ENCODE measurements at places on chromosomes 16 and 17.

- no peak for DNase-seq
Measured at GRCh38 chr16:22628994-22629393, 118.3 kb downstream of the NPIPB5 start.

DNA sequence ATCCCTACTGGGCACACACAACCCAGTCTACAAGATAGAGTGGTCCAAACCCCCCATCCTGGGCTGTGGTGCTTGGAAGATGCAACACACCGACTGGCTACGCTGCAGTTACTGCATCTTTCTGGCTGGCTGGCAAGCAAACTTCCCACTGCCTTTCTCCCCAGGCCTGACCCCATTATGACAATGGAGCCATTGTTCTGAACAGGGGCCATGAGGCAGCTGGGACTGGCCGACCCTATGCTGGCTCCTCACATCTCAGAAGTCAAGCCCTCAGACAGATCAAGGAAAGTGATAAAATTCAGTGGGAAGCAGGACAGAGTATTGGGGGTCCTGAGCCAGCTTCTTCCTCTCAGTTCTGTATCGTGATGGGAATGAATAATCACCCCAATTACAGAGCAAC lies 364.1 kb upstream of the ASIC2 start:
- no peak for DNase-seq

DNA sequence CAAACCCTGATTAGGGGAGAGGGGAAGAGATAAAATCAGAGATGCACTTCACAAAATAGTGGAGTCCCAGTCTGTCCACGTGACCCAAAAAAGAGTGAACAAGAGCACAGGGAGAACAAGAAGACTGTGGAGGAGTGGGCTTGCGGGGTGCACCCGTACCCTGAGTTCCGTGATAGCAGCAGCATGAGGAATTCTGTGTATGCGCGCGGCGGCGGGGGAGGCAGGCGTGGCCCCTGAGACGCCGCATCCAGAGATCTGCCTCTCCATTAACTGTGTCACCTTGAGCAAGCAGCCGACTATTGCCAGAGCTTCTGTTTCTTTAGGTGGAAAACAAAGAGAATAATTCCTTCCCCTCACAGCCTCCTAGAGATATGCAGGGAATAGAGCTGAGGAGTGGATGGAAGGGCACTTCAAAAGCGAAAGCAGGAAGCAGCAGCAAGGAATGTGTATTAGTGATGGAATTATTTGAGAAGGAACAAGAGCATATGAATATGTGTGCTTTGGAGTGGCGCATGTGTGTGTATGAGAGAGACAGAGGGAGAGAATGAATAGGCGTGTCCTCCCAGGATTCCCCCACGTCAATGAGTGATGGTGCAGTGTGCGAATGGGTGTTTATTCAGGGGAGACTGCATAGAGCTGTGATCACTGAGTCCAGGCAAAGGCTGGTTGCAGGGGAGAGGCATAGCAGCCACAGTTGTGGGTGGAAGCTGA lies 10.4 kb upstream of the SOX9 start:
- no peak for DNase-seq

DNA sequence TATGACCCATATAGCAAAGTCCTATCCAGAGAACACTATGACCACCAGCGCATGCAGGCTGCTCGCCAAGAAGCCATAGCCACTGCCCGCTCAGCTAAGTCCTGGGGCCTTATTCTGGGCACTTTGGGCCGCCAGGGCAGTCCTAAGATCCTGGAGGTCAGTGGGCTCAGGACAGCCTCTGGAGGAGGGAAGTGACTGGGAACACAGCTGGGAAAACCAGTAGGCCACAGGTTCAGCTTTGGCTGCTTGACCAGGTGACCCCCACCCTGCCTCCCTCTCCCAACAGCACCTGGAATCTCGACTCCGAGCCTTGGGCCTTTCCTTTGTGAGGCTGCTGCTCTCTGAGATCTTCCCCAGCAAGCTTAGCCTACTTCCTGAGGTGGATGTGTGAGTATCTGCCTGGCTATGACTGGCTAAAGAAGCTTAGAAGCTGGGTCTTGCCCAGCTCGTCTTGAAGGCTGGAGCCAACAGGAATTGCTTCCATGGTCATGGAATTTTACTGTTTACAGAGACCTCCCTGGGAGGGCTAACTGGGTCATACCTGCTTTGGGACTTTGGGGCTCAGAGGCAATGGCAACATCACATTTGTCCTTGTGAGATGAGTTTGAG lies 1.5 kb upstream of the OVCA2 start:
- no peak for DNase-seq

DNA sequence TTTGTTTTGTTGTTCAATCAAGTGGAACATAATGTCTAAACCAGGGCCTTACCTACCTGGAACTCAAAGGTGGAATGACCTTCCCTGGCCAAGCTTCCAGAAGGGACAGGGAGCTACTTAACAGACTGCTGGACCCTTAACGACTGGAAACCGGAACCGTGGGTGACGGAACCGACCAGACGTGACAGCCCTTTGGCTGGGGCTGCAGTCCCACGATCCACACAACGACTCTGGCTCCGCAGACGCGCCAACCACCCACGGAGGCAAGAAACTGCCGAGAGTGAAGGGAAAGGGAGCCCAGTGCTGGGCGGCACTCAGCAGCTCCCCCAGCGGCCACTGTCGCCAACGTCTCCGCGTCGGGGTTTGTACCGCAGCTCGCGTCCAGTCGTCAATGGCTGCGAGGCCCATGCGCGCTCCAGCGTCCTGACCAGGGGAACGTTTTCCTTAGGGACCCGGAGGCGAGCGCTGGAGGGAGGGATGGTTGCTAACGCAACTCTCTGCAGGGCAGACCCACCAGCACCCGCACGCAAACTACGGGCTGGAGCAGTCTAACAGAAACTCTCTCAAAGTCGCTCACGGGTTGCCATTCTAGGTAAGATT lies 5.5 kb upstream of the KIF22 start:
- no peak for DNase-seq

- peak; percentile 62 for DNase-seq
Measured at GRCh38 chr17:81253358-81254131, 14.4 kb downstream of the NDUFAF8 start.

- DNase-seq: no peak
Measured at GRCh38 chr17:57235124-57235523, 21.2 kb upstream of the MSI2 start.

DNA sequence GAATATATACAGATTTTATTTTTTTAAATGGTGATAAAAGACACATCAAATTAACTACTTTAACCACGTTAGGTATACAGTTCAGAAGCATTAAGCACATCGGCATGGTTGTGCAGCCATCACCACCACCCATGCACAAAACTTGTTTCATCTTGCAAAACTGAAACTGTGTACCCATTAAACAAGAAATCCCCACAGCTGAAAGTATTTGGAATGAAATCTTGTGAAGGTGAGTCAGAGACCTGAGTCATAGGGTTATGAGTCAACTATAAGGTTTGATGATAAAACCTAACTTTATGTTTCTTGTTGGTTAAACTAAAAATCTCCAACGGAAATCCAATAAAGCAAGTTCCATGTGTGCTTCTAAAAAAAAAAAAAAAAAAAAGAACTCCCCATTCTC lies 561.6 kb upstream of the PSMD7 start:
- DNase-seq: no peak

DNA sequence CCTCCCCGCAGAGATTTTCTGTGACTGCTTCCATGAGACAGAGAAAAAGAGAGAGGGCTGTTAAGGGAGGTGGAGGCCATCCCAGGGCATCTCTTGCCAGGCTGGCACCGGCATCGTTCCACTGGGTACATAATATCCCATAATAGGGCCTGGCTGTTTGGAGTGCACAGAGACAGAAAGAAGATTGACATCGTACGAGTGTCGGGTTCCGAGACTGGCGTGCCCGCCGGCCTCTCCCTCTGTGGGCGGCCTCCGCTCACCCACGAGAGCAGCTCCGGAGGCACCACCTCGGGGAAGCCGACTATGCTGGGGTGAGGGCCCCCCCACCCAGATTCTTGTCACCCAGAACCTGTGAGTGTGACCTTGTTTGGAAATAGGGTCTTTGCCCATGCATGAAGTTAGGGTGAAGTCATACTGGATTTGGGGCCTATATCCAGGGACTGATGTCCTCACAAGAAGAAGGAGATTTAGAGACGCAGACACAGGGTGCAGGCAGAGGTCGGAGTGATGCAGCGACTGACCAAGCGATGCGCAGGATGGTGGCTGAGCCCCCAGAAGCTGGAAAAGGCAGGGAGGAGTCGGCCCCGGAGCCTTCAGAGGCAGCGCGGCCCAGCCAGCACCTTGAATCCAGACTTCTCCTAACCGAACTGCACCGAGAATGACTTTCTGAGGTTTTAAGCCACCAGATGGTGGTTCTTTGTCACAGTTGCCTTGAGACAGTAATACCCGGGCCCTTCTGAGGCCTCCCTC lies 101.8 kb upstream of the CIBAR2 start:
- no peak for DNase-seq

All from NCI-H2081 (cell line).